Activated T-cell treated with anti-CD3 and anti-CD28 coated beads, Interleukin-2, amount 50 U/mL, for 4 hours (primary cell): ENCODE measurements at places on chromosomes 2 and 18.

- no peak for DNase-seq
Measured at GRCh38 chr2:153388246-153388645, 90.3 kb downstream of the RPRM start.

DNA sequence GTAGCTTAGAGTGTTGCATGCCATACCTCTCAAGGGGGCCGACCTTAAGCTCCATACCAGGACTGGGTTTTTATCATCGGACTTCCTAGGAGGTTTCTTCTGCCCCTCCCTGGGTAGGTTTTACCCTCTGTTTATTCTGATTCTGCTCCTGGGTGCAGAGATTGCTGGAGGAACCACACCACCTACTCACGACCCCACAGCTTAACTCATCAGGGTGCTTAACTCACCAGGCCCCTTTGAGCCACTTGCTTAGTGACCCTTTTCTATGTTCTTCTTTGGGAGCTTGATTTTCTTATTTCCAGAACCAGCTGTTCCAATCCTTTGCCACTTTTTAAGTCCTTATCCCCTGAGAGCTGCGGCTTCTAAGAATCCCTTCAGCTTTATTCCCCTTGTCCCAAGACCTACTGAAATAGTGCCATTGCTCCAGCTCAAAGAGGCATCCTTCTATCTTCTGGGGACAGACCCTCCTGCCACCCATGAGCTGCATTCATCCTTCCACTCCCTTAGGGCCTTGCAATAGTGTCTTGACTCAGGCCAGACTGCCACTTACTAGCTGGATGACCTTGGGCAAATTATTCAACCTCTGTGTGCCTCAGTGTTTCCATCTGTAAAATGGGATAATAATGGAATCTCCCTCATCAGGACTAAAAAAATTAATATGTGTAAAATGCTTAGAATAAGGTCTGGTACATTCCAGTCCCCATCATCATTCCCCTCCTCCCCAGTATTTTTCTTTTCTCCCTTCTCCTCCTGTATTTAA, 5.8 kb downstream of the OXER1 start:
- DNase-seq: no peak

DNA sequence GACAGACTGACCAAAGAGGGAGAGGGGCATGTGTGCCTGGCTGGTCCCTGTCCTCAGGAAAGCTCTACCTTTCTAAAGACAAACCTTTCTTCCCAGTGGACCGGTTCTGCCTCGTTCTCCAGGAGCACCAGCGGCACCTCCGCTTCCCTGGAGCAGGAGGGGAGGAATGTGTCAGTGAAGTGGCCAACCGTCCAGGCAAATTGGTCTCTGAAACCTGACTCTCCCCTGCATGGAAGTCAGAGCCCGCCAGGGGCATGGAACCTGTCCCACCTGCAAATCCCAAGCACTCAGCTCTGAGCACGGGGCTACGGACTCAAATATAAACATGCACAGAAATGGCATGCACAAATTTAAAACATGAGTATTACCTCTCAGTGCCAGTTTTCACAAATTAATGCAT, 62.9 kb downstream of the COL6A3 start:
- DNase-seq: no peak

- DNase-seq: peak; percentile 42
Measured at GRCh38 chr18:49898421-49898820, 85.1 kb upstream of the ACAA2 start.

DNA sequence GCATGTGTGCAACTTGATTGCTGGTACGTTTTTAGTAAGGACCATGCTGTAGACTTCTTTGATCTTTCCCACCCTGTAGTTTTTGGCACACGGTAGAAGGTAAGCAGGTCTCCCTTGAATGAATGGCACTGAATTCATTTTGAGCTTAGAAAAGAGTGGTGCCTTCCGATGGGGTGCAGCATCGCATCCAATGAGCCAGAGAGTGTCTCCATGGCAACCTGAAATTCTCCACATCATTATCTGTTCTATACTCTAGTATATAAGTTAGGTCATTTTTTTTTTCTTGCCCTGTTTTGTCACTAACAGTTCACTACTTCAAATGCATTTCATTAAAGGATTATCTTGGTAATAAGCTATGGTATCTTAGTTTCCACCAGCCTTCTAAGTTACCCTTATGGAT, 81.2 kb upstream of the REV1 start:
- DNase-seq: no peak

DNA sequence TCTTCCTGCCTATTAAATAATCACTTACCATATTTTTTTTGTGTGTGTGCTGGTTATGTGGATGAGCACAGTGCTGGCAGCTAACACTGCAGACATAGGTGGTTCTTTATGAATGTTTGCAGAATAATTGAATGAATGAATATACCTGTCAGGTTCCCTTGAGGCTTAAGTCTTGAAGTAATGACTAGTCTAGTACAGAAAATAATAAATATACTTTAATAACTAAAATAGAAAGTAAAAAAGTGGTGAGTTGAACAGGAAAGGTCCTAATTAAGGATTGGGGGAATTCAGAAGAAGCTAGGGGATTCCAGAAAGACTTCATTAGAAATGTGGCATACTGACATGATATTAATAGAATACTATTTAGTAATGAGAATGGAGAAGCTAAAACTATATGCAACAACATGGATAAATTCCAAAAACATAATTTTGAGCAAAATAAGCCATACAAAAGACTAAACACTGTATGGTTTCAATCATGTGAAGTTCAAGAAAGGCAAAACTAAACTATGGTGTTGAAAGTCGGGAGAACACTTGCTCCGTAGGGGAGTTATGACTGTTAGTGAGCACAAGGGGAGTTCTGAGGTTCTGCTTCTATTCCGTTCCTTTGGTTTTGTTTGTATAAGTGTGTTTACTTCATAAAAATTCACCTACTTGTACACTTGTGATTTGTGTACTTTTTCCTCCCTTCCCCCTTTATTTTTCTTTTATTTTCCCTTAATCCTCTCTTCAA, 464.6 kb downstream of the MTX2 start:
- no peak for DNase-seq
